Calu3 (cell line): ENCODE measurements at places on chromosomes 1 and 21. TPM values are rescaled to one million over a fixed set of nuclear protein-coding genes. Genes with fewer than 3 reads are reported as not detected.

The S100A7 gene
- not detected in 2 replicates for total RNA-seq

DNA sequence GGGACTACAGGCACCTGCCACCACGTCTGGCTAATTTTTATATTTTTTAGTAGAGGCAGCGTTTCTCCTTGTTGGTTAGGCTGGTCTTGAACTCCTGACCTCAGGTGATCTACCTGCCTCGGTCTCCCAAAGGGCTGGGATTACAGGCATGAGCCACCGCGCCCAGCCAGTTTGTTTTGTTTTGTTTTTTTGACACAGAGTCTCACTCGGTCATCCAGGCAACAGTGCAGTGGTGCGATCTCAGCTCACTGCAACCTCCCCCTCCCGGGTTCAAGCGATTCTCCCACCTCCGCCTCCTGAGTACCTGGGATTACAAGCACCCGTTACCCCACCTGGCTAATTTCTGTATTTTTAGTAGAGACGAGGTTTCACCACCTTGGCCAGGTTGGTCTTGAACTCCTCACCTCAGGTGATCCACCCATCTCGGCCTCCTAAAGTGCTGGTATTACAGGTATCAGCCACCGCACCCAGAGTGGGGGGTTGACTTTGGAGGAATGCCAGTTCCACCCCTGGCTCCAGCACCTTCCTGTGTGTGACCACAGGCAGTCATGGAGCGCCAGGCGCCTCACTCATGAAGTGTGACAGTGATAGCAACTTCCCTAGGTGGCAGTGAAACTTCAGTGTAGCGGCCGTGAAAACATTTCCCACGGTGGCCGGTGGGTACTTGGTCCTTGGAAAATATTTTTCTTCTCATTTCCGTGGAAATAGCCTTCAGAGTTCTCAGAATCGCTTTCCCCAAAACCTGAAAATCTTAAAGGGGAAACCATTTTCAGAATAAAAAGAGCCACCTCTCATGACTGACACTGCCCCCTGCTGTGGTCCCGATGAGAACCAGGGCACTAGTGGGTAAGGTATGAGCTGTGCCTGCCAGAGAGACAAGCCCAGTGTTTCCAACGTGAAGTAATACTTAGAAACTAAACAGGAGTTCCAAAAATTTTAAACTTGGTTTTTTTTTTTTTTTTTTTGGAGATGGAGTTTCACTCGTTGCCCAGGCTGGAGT lies 48.6 kb downstream of the WDR4 start:
- peak; percentile 33 for DNase-seq

GRCh38 chr1:5601516-5601915 lies 390.7 kb downstream of the NPHP4 start:
- DNase-seq, result no peak

DNA sequence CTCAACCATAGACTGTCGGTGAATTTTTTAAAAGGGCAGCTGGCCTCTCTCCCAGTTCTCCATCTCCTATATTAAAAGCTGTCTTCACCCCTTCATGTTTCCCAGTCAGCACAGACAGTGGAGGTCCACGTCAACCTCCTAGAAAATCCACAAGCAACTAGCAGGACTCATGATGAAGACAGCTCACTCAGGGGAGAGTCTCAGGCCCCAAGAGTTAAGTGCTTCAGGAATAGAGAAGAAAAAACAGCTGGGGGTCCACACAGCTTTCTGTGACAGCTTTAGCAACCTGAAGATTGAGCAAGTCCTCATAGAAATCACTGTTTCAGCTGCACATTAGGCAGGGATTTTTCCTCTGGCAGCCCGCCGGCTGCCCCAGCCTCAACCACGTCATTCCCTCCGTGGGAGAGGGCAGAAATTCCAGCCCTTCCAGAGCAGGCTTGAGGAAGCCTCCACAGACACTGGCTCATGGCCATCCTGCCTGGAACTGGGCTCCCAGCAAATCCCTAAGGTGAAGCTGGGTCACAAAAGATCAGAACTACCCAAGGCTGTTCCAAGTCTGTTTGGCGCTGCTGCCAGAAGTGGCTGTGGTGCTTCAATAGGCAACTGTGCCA lies 15.2 kb downstream of the GPR161 start:
- no peak for DNase-seq

GRCh38 chr1:6592441-6592840 lies 10.2 kb downstream of the KLHL21 start:
- DNase-seq, result no peak

DNA sequence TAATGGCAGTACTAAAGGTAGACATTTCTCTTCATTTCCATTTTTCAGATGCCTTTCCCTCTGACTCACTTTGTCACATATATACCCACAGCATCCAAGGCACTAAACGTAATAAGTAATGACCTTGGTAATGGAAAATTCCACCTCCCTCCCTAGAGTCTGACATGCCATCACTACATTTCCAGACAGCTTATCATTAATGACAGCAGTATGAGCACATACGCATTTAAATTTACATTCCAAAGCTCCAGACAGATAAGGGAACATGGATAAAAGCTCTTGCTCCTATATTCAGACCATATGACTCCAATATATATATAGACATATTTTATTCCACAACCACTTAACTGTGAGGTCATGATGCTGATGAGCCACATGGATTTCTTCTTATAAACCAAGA lies 191.7 kb upstream of the GORAB start:
- no peak for DNase-seq

The TMEM269 gene
- total RNA-seq, result 0.94 and 1.7 TPM in 2 replicates

DNA sequence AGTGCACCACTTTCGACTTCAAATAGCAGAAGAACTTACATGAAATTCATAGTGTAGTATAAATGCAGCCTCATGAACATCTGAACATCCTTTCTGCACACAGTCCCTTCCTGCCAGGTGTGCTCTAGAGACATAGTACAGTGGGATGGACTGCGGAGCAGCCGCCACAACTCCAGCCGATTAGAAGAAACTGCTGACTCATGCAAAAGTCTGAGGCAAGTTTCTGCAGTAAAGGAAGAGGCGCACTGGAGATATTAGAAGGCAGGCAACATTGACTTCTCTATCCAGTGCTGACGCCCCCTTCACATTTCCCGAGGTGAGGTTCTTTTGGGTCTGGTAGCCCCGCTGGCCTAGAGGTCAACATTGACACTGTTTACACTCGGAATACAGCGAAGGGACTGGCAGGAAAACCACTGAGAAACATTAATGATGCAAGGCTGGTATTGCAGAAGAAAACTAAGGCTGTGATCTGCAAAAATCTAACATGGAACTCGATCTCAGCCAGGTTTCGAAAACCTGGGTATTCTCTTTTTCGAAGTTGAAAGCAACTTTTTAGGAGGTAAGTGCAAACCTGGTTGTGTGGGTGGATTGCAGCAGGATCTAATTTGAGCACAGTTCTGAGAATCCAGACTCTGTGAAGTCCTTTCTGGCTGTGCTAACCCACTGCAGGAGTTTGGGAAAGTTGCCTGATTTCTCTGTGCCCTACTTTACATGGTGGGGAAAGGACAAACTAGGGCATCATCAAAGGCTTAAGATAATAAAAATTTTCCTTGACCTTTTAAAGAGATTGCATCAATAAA lies 90.7 kb downstream of the CDC7 start:
- DNase-seq, result no peak

DNA sequence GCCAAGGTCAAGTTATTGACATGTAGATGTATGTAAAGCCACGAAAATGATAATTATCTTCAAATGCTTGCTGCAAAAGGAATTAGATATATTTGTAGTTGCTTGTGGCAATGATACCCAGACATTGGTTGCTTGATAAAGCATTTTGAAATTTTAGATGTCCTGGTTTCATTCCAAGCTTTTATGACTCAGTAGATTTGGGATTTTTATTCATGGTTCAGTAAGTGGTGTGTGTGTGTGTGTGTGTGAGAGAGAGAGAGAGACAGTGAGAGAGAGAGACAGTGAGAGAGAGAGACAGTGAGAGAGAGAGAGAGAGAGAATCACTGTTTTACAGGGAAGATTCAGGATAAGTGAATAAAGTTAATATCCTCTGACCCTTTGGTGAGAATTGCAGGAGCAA lies 498.2 kb upstream of the C1orf87 start:
- DNase-seq, result no peak

DNA sequence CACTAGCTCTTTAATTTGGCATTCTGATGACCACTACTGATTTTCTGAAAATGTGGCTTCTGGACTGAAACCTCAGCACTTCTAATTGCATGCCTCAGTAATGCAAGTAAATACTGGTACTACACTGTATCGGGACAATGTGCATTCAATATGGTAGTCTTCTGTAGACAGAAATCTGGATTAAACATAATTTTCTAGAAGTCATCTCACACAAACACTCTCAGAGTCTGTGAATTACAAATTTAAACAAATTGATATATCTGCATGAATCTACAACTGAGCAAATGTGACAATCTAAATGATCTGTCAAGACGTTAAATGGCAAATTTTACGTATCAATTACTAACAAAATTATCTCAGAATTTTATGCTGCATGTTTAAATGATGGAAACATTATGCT lies 23.7 kb downstream of the HP1BP3 start:
- no peak for DNase-seq

DNA sequence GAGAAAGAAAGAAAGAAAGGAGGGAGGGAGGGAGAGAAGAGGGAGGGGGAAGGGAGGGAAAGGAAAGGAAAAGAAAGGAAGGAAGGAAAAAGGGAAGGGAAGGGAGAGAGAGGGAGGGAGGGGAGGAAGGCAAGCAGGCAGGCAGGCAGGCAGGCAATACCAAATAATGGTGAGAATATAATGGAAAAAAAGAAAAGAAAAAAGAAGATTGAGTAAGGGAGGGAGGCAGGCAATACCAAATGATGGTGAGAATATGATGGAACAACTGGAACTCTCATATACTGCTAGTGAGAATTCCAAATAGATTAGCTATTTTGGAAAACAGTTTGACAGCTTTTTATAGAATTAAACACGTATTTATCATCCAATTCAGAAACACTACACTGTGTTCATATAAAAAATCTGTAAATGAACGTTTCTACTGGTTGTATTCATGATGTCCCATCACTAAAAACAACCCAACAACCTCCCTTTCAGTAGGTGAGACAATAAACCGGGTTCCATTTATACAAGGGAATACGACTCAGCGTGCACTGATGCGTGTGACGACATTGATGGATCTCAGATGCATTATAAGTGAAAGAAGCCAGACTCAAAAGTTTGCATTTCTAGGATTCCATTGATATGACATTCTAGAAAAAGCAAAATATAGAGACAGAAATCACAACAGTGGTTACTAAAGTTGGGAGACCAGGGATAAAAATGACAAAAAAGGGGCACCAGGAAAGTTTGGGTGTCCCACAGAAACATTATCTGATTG lies 226.4 kb downstream of the DSCAM start:
- DNase-seq, result no peak

DNA sequence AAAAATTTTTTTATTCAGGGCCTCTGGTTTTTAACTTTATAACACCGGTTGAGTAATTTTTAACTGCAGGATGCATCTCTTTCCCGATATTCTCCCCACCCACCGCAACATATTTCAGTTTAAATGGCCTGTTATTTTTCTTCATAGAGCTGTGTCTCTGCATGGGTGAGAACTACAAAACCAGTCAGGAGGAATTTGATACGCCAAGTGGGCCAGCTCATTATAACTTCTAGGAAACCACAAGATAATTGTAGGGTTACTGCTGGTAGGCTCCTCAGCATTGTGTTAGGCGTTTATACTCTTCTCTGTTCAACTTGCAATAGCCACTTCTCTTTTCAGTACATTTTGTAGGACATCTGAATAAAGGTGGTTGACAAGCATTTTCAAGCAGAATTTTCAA lies 169.7 kb downstream of the PBX1 start:
- DNase-seq, result no peak

The MATN1 gene
- total RNA-seq, result not detected in 2 replicates
